ENCODE measurements at places on chromosomes 16 and 17.

DNA sequence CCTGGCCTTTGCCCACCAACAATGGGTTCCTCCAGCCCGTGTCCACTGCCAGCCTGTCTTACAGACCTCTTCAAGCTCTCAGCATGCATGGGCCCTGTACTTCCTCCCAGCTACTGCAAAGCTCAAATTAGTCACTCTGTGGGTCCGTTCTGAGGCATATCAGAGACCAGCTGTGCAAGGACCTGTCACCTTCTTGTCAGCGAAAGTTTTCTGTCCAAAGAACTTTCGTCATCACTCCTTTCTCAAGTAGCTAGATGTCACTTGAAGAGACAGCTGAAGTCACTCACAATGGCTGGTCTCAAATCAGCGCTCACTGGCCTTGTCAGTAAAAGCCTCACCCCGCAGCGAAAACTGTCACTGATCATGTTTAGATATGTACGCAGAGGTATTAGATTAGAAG lies 91.4 kb upstream of the DYNLRB2 start:
- DNase-seq = no peak

GRCh38 chr17:38421171-38421841 lies 7.0 kb upstream of the ARHGAP23 start:
- DNase-seq = no peak

DNA sequence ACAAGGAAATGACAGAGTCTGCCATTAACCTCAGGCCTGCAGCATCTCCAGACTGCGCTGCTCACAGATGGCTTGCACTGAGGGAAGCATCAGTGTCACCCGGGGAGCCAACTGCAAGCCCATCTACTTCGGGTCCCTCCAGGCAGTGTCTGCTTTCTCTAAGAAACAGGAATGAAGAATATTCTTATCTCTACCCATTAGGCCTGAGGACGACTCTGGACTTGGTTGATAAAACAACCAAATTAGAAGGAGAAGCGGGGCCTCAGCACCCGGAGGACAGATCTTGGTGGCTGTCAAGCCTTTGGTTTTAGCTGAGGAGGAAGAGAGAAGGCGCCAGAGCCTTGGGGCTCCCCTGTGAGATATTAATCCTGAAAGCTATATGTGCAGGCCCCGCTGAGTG lies 19.5 kb upstream of the MGAT5B start:
- DNase-seq = no peak

- no peak for DNase-seq
Observed at GRCh38 chr16:48907906-48908634, 298.1 kb upstream of the N4BP1 start.

DNA sequence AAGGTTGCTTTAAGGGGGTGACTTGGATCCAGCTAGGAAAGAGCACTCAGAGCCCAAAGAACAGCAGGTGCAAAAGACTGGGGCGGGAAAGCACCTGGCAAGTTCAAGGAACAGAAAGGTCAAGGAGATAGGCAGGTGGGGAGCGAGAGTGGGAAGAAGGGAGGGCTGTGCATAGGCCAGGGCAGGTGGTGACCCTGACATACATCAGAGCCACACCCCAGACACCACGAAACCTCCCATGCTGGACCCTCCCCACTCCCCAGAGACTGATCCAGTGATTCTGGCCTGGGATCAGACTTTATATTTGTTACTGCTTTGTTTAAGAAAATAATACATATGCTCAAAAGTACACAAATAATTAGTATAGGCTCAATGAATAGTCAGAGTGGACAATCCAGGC lies 48.5 kb upstream of the RBFOX3 start:
- DNase-seq = no peak

DNA sequence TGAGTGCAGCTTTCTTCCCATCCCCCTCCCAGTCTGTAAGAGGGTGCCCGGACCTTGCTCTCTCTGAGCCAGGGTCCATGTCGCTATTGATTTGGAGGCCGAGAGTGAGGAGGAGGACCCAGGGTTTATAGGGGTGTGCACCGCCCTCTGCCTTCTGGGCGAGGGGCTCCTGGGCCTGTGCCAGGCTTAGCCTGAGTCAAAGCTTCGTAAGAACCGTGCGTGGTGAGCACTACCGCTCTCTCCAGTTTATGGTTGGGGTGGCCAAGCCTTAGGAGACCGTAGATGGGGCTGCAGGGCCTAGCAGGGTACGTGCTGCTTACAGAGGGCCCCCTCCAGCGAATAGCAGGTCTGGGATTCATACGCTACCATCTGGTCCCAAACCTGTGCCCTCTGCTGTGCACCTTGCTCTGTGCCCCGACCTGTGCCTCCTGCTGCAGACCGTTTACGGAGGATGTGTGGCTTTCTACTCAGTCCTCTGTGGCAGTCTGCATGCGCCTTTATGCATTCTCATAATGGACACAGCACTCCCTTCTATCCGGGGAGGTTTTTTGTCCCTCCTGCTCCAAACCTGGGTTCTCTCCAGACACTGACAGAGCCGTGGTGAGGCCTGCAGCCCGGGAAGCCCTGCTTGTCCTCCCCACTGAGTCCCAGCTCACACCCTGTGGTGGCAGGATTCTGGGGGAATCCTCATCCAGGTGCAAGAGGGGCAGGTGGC lies 54.7 kb downstream of the PGS1 start:
- no peak for DNase-seq

DNA sequence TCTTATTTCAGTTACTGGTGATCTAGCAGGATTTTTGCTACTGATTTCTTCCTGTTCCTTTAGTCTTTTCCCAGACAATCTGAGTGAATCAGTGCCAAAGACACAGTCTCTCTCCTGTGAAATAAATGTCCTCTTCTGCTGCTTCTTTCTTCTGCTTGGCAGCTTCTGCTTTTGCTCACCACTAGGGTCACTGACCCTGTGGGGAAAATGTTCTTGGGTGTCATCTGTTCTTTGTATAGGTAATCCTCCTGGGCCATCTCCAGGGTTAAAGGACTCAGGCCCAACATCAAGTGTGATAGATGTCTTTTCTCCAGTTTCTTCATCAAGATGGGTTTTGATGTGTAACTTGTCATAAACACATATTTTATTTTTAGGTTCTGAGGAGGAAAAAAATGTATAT lies 5.2 kb downstream of the PALB2 start:
- no peak for DNase-seq

DNA sequence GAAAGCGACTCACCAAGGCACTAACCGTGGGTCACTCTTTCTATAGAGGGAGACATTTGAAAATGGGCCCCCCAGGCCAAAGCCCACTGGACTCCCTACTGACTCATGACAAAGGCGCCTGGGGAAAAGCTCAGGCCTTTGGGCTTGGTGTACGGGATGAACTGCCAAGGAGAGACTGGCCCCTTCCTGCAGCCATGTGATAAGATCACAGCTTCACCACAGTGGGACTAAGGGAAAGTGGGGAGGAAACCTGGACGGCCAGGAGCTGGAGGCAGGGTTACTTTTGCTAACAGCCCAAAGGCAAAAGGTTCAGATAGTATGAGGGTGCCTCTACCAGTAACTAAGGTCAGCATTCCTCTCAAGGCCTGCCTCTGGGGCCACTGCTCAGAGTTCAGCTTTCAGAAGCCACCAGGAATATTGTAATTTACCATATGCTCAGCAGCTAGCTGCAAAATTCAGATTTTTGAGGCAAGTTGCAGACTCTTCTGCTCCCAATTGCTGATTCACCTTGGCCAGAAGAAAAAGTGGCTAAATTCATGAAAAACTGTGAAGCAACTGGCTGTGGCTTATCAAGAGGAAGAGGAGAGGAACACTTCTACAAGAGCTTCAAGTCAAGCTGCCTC lies 37.1 kb upstream of the SLC25A19 start:
- no peak for DNase-seq

GRCh38 chr17:10031606-10032005 lies 126.5 kb upstream of the RCVRN start:
- no peak for DNase-seq

- DNase-seq = no peak
Observed at GRCh38 chr17:58873926-58874325, 118.3 kb downstream of the PPM1E start.
